ENCODE measurements at places on chromosomes 2 and 18.

- DNase-seq = no peak
Measured at GRCh38 chr2:181586569-181587081, 70.3 kb downstream of the CERKL start.

GRCh38 chr2:70081221-70081620, 6.1 kb upstream of the PCBP1 start:
- no peak for DNase-seq

DNA sequence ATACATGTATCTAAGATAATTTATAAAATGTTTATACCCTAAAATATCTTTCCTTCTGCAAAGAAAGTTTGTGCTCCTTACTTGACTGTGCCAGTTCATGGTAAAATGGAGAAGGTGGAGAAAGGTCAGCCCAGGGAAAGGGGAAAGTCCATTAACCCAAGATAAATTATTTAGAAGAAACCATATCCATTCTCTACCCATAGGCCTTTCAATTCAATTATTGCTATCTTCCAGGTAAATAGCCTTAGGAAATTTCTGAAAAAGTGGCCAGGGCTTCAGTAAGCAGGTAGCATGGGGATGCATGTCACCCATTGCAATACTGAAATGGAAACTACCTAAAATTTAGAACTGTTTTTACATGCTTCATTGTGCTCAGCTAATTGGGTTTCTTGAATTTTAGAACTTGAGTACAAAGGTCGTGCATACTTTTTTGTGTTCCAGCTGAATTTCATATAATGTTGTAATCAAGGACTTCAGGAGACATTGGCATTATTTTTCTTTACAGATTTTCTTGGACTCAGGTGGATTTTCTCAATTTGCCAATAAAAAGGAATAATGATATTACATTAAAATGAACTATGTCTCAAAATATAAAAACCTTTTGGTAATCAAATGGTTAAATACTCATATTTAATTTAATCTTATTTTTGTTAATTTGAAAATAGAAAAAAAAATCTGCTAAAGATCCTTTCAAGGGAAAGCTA, 124.9 kb downstream of the CSRNP3 start:
- DNase-seq = no peak

DNA sequence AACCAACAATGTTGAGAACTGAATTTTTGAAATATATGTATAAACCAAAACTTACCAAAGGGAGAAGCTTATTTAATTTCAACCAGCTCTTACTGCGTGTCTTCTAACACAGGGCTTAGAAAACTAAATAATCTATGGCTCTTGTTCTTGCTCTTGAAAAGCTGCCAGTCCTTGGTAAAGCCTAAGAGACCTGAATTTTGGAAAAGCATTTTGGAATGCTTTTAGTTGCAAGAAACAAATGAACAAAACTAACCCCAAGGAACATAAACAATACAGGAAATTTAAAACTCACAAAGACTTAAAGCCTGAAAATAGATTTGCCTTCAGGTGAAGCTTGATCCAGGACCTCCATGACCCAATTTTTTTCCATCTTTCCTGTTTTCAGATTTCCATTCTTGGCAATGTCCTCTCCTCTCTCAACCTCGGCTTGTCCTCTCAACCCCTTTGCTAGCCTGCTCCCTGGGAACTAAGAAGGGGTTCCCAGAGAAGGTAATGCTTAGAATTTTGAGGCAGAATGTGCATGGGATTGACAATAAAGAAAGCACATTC, 169.8 kb upstream of the NCK2 start:
- DNase-seq = no peak

- no peak for DNase-seq
Measured at GRCh38 chr2:217798743-217799562, 203.8 kb downstream of the TNS1 start.

GRCh38 chr2:172839446-172839845, 103.8 kb downstream of the RAPGEF4 start:
- no peak for DNase-seq

- no peak for DNase-seq
Measured at GRCh38 chr2:63950414-63950813, 68.8 kb downstream of the VPS54 start.

DNA sequence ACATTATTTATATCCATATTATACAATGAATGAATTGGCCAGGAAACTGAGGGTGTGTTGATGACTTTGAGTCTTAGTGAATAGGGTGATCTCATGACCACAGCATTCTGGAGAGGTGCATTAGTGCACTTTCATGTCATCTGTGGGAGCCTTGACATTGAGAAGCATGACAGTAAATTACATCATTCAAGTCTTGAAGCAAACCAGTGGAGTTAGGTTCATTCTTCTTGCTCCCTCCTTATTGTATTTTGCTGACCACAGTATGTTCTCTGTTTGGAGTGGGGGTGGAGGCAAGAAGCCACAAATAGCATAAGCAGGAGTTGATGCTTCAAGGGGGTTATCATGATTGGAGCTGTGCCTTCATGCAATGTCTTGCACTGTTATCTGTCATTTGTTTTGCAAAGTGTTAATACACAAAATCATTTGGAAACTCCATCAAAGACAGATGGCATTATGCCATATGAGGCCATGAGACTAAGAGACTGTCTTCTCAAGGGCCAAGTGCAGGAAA, 680.2 kb downstream of the NYAP2 start:
- DNase-seq = no peak

DNA sequence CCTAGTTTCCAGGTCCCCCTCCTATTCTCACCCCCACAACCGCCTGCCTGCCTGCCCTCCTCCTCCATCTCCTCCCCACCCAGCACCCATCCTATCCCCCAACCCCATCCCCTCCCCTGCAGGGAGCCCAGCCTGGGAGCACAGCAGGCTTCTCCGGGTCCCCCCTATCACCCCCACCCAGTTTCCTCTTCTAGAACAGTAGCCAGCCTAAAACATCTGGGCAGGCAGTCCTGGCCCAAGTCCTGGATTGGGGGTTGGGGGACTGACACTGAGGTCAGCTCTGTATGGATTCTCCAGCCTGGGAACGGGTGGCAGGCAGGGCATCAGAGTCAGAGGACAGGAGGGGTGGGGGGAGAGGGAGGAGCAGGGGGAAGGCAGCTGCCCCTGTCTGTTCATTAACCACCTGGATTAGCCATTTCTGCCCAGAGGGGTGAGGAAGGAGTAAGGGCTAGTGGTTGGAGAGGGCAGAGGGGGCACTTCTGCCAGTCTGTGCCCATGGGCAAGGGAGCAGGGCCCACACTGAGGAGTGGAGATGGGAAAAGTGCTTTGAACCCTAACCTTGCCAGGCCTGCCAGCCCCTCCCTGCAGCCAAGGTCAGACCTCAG, 60.0 kb downstream of the TNS1 start:
- DNase-seq = no peak

GRCh38 chr2:201235860-201236811, 24.2 kb upstream of the CASP8 start:
- peak; percentile 30 for DNase-seq

GRCh38 chr2:65067806-65068553, 11.8 kb downstream of the CEP68 start:
- no peak for DNase-seq

DNA sequence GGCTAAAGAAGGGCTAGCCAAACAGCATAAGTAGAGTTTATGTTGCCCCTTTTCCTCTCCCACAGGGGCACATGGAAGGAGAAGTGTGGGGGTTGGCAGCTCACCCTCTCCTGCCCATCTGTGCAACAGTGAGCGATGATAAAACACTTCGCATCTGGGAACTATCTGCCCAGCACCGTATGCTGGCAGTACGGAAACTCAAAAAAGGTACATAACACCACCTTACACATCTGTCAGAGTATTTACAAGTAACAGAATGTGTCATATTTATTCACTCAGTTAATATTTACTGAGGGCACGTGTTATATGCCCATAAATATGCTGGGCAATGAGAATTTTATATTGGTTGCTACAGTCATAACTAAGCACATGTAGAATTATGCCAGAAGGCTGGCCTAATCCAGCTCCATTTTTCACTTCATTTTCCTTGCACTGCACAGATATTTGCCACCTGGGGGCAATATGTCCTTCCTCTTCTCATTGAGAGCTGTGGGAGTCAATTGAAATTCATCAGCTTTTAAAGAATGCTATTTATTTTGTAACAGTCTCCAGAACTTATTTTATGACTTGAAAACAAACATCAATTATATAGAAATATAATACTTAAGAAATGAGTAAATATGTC, 150.6 kb downstream of the RTN4 start:
- no peak for DNase-seq

DNA sequence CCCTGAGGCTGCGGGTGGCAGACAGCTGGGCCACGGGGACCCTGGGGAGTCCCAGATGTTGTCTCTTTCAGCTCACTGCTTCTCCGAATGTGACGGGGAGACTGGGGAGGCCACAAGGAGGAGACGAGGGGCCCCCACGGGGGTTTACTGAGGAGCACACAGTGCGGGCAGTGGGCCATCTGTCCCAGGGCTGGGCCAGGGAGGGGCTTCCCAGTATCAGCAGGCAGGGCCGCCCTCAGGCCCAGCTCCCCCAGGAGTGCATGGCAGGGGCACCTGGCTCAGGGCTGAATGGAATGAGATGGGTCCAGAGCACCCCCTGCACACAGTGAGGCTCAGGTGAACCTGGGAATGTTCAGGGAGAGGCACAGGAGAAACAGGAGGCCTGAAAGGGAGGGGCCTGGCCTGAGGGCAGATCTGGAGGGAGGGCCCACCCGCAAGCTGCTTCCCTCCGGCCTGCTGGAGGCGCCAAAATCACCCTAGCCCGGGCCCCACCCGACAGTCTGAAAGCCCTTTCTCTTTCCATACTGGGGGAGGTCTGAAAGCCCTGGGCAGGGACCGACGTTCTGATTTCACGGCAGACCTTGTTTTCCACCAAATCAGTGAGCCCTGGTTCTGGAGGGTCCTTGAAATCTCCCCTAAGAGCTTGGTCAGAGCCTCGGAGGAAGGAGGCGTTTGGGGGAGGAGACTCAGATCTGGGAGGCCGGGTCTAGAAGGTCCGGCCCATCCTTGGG, 35.5 kb upstream of the PTMA start:
- no peak for DNase-seq

GRCh38 chr18:54358495-54359040, 862 bp downstream of the C18orf54 start:
- DNase-seq = no peak

GRCh38 chr2:239401881-239402233, 1.0 kb upstream of the HDAC4 start:
- DNase-seq = no peak
